SIG-M5 (cell line): ENCODE measurements at places on chromosomes 16 and 17.

DNA sequence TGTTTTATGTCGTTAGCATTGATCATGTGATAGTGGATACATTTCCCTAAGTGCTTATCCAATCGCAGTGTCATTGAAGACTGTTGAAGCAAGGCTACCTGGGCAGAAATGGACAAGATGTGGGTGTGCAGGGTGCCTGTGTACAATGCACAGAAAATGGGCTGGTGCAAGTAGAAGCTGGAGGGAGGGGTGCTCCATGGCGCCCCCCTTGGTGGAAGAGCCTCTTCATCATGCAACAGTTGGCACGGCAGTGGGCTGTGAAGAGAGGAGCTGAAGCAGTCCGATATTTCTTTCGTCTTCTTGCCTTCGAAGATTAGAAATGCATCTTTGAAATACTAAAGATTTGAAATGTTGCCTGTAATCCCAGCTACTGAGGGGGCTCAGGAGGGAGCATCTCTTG, 100.5 kb downstream of the PLCG2 start:
- DNase-seq, result no peak

- no peak for DNase-seq
These were observed 14.7 kb upstream of the CTCF start for GRCh38 chr16:67547423-67548264.

GRCh38 chr16:8867216-8867931, 1.4 kb downstream of the CARHSP1 start:
- no peak for DNase-seq

DNA sequence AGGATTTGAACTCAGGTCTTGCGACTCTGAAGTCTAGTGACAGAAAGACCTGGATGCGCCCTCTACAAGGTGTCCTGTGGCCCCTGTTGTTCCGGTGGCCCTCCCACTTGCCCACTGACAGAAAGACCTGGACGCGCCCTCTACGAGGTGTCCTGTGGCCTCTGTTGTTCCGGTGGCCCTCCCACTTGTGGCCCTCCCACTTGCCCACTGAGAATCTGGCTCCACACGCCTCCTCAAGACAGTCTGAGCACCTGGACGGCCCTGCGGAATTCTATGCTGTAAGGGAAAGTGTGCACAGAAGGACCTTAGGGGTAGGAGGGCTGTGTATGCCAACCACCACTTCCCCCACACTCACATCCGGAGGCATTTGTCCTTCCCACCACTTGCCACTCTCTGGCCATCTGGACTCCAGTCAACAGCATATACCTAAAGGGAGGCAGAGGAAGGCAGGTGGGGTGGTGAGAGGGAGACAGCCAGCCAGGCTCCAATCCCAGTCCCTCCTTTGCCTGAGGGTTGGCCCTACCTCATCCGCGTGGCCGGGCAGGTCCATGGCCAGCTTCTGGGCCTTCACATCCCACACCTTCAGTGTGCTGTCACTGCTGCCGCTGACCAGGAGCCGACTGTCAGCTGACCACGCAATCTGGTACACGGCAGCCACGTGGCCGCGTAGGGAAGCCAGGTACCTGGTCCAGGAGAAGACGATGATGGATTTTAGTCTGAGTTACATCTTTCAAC, 9.1 kb downstream of the NLE1 start:
- no peak for DNase-seq

DNA sequence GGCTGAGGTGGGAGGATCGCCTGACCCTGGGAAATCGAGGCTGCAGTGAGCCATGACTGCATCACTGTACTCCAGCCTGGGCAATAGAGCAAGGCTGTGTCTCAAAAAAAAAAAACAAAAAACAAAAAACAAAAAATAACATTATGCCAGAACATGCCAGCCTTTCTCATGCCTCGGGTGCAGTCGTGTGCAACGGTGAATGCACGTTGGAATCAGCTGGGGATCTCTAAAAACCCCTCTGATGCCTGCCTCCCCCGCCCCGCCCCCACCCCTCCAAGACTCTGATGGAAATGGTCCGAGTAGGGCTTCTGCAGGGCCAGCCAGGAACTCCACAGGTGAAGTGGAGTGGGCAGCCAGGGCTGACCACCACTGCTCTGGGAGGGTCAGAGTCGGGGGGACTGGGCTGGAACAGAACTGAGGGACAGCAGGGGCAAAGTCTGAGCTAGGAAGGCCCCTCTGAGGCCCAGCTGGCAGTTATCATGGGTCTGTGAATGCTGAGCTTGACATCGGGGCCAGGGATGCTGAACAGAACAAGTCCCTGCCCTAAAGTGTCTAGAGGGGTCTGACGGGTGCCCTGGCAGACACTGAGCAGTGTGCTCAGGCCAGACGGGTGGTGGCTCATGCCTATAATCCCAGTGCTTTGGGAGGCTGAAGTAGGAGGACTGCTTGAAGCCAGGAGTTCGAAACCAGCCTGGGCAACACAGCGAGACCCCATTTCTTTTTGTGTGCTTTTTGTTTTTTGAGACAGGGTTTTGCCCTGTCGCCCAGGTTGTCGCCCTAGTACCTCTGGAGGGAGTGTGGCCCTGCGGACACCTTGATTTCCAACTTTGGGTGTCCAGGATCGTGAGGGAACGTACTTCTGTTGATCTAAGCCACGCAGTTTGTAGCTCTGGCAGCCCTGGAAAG, 193.4 kb upstream of the GSE1 start:
- DNase-seq, result no peak

GRCh38 chr17:66535611-66536010, 233.2 kb downstream of the PRKCA start:
- DNase-seq, result no peak

DNA sequence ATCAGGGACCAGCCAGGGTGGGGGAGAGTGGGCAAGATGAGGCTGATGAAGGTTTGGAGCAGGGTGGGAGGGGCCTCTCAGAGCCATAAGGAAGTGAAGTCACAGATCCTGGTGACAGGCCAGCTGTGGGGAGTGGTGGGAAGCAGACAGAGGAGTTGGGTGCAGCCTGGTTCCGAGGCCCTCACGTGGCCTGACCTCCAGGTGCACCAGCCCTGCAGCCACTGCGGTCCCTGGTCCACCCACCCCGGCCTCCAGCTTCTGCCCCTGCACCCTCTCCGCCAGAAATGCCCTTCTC, 3.9 kb upstream of the ZFPM1 start:
- no peak for DNase-seq

- no peak for DNase-seq
These were observed 32.0 kb upstream of the ABCC12 start for GRCh38 chr16:48187779-48188178.

DNA sequence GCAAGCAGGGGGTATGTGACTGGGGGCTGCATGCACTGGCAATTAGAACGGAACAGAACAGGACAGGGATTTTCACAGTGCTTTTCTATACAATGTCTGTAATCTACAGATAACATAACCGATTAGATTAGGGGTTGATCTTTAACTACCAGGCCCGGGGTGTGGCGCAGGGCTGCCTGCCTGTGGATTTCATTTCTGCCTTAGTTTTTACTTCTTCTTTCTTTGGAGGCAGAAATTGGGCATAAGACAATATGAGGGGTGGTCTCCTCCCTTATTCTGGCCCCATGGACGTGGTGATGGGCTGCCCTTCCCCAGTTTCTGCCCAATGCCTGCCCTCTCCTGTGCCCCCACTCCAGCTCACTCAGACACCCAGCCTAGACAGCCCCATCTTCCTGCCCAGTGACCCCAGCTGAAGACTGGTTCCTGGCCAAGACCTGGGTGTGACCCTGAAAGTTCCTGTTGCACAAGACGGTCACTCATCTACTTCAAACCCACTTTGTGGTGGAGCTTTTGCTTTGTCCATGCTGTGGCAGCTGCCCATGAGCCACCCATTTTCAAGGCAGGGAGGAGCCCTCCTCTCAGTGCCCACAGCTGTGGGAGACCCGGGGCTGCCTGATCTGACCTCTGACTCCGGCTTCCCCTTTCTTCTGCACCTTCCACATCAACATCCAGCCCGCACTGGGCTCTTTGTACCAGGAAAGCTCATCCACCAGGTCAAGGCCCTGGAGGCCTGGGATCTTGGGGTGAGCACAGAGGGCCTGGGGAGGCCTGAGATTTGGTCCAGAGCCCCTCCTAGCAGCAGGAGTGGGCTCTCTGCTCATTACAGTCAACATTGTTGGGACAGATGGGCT, 18.6 kb downstream of the ALOX12B start:
- no peak for DNase-seq

GRCh38 chr16:87729266-87729954, 36.4 kb downstream of the KLHDC4 start:
- DNase-seq, result no peak

- no peak for DNase-seq
These were observed 1.4 kb upstream of the BEAN1 start for GRCh38 chr16:66425651-66426050.

- no peak for DNase-seq
These were observed 139.7 kb upstream of the CDH5 start for GRCh38 chr16:66226762-66227161.

DNA sequence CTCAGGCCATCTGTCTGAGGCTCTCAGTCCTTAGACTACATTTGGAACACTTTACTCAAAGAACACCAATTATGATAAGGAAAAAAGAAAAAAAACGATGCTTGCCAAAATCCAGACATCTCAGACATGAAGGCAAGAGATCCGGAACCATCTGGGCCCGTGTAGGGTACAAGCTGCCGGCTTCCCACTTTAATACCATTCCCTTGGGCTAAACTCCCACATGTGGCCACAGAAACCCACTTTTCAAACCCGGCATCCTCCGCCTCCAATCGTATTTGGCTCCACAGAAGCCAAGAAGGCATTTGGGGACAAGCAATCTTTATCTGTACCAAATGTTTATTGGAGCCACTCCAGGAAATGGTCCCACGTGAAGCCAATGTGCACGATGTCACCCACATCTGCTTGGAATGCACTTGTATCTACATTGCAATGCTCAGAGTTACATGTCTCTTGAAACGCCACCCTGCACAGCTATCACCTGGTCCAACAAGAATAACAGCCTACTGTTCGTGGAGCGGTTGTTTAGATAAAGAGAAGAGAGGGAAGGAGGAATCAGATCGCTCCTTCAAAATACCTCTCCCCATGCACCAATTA, 33.5 kb downstream of the XYLT1 start:
- DNase-seq, result no peak

- no peak for DNase-seq
These were observed 160.7 kb downstream of the RGS9 start for GRCh38 chr17:65297916-65298315.

DNA sequence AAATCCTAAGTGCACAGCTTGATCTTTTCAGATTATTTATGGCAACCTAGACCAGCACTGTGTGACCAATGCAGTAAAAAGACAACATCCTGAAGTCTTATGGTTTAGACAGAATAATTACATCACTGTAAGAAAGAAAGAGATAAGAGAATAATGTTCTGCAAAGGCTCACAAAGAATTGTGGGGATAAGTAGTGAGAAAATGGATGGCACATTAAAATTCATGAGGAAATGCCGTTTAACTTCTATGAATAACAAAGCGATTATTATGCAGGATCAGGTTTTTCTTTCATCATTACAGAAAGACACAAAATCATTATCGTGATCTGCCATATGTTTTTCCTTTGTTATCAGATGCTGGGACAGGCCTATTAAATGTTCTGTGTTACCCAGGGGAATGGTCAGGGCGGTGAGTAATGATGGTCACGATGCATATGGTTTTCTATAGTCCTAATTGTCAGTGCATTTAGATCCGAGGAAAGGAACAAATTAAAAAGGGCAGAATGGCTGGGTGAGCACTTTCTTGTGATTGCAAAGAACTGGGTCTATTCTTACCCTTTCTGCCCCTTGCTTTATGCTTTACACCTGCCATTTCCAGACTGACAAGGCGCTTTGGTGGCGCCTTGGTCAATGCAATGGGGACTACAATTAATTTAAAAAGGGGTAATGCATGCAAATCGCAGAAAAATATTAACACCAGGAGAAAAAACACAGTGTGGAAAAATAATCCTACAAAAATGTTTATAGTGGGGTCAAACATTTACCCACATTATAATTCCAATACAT, 18.1 kb upstream of the DHX40 start:
- DNase-seq, result no peak

- no peak for DNase-seq
These were observed 4.0 kb downstream of the IRX5 start for GRCh38 chr16:54934481-54935265.

- no peak for DNase-seq
These were observed 32.9 kb downstream of the COPRS start for GRCh38 chr17:31825961-31826691.

DNA sequence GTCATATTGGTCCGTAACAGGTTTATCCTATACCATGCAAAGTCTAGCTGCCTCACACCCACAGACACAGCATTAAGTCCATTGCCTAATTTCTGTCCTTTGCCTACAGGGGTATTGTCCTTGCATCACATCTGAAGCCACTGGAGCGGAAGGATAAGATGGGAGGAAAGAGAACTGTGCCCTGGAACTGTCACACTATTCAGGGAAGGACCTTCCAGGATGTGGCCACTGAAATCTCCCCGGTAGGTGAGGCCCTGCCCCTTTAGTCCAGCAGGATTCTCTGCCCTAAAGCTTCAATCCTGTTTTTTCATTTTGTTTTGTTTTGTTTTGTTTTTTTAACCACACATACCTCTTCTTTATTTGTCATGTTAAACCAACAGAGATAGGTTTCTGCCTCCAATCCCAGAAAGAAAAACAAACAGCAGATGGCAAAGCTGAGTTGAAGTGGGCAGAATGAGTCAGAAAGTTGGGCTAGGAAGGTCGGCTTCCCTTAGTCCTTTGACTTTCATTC, 2.2 kb upstream of the EFTUD2 start:
- DNase-seq, result no peak

GRCh38 chr16:77271532-77272426, 72.6 kb downstream of the SYCE1L start:
- DNase-seq, result no peak

- DNase-seq, result no peak
These were observed 37.5 kb downstream of the CREBBP start for GRCh38 chr16:3842994-3843393.

DNA sequence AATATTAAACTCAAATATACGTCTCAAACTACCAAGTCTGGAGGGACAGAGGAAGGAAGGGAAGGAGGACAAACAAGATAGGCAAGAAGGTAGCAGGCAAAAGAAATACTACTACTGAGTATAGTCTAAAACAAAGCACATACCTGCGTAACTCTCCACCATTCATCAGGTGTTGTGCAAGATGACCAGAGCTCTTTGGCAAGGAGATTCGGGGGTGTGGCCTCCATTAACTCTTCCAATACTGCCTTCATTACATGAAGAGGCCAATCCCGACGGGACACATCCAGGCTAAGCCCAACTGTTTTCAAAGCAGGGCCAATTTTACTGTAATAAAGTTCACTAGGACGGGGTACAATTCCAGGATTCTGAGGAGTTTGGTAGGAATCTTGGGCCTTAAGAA, 38.2 kb upstream of the ARL6IP1 start:
- no peak for DNase-seq

GRCh38 chr17:41639492-41640473, 15.4 kb upstream of the KRT17 start:
- DNase-seq, result no peak

GRCh38 chr17:39399791-39400190, 1.6 kb downstream of the FBXL20 start:
- DNase-seq, result no peak

- no peak for DNase-seq
These were observed 8.2 kb upstream of the RNFT1 start for GRCh38 chr17:59972778-59973177.

- no peak for DNase-seq
These were observed 178.6 kb upstream of the TNRC6C start for GRCh38 chr17:77779711-77780539.

- no peak for DNase-seq
These were observed 1.6 kb upstream of the XPO6 start for GRCh38 chr16:28213396-28213795.

GRCh38 chr17:13525876-13526275, 75.9 kb downstream of the HS3ST3A1 start:
- no peak for DNase-seq

- DNase-seq, result no peak
These were observed 5.2 kb upstream of the HOXB13 start for GRCh38 chr17:48733632-48734328.
